ENCODE measurements at places on chromosomes 13 and 19.

- no peak for DNase-seq
Measured at GRCh38 chr19:35226748-35227147, 1.8 kb downstream of the FAM187B start.

GRCh38 chr13:30510091-30510490 is 44.4 kb upstream of the HMGB1 start:
- no peak for DNase-seq

DNA sequence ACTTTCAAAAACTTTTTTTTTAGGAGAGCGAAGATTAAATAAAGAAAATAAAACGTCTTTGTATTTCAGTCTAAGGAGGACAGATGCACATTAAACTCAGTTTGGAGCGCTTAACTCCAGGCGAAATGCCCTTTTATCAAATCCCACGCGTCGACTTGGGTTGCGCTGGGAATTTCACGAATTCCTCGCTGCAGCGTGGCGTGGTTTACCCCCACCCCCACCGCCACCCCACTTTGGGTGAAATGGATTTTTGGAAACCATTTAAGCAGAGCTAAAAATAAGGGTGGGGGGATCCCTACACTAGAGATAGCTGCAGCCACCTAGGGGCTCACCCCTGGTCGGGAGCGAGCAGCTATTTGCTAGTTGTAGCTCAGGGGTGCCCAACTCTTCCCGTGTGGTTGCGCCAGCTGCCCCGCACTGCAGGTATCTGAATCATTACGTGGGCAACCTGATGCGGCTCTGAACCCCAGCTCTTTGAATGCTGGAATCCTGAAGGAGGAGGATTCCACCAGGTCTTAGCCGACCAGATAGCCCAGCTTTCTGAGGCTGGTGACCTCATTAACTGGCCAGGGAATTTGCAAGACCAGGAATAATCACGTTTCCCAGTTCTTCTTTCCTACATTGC is 6.5 kb upstream of the TSHZ3 start:
- DNase-seq: no peak

DNA sequence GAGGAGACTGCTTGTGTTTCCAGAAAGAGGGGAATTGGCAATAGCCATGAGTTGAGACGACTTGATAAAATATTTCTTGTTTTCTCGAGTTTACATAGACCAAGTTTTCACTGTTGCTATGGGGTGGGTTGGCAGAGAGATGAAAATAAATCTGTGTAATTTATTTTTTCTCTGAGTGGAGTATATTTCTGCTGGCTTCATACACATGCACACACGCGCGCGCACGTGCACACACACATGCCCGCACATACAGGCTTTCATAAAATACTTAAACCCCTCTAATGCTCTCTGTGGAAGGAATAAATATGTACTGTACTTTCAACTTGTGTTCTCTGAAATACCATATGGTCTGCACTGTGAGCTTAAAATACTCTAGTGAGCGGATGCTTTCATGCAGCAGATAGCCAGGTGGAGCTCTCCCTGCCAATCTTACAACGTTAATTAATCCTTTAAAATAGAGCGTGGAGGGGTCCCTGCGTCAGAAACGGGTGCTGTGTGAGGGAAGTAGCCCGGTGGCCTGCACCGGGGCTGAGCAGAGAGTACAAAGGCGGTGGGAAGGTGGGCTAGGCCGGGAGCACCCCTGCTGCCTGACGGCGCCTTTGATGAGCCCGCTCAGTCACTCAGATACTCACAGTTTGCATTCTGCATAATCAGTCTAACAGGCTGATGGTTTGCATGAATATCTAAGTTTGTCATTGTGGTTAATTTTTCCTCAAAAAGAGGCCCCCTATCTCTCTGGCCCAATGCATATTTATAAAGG is 44.1 kb downstream of the CCNE1 start:
- DNase-seq: no peak

GRCh38 chr13:94061301-94061700 is 418.2 kb downstream of the DCT start:
- DNase-seq: no peak

- no peak for DNase-seq
Measured at GRCh38 chr13:35712907-35713761, 236.6 kb upstream of the MAB21L1 start.

GRCh38 chr13:84296401-84296800 is 414.1 kb upstream of the SLITRK1 start:
- no peak for DNase-seq

DNA sequence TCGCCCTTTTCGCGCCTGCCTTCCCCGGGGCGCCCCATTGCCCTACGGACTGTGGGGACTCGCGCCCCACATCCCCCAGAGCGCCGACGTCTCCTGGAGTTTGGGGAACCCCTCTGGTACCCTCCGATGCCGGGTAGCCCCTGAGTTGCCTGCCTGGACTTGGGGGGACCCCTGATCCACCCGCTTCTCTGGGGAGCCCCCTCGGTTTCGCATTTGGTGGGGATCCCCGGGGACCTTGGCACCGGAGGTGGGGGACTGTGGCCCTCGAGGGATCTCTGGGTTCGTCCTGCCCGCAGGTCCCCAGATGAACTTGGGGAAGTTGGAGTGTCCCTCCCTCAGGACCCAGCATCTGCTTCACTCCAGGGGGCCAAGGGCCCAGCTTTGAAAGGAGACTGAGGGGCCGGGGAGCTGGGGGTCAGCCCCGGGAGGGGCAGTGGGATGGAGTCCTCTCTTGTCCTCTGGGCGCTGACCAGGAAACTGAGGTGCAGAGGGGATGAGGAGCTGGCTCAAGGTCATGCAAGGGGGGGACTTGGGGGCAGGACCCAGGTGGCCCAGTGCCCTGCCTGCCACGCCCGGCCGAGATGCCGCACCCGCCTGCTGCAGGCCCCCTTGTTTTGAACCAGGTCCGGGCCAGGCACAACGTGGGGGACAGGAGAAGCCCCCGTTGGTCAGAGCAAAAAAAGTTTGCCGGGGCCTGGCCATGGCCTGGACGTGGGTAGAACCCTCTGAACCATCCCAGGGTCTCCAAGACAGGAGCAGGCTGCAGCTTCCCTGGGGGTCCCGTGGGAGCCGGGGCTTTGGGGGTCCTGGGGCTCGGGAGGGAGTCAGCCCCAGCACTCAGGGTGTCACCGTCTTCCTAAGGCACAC is 1.0 kb downstream of the EFNA2 start:
- no peak for DNase-seq

DNA sequence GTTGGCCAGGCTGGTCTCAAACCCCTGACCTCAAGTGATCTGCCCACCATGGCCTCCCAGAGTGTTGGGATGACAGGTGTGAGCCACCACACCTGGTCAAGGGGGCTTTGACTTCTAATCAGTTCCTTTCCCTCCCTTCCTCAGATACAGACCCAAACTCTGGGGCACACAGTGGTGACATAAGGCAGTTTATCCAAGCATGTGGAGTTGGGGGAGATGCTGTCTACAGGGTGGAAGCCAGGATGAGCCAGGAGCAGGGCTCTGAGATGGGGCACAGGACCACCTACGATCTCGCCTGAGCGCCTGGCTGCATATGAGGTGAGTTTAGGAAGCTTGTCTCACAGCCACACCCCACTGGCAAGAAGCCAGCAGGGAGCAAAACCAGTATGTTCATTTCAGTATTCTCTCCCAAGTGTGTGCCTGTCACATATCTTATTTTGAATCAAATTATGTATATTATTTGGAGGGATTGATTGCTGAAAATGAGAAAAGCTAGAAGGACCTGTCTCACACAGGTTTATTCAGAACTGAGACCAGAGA is 67.7 kb downstream of the KCTD15 start:
- no peak for DNase-seq

DNA sequence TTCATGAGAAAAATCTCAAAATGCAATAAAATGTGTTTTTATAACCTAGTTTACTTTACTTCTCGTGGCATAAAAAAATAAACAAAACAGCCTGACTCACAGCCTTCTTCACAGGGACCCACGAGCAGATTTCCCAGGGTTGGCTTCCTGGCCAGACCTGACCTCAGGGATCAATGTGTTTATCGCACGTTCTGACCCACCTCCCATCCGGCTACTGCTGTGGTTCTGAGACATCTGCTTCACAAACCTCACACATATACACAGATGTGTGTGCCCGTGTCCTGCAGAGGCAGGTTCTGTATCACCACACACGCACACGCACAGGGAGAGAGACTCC is 118.3 kb downstream of the COL4A2 start:
- no peak for DNase-seq

GRCh38 chr13:80037505-80037888 is 303.4 kb downstream of the SPRY2 start:
- no peak for DNase-seq

GRCh38 chr13:83340170-83340569 is 542.1 kb downstream of the SLITRK1 start:
- DNase-seq: no peak

- no peak for DNase-seq
Measured at GRCh38 chr19:39356647-39357046, 14.4 kb downstream of the SAMD4B start.

- DNase-seq: no peak
Measured at GRCh38 chr19:50419580-50420035, 870 bp downstream of the SPIB start.

DNA sequence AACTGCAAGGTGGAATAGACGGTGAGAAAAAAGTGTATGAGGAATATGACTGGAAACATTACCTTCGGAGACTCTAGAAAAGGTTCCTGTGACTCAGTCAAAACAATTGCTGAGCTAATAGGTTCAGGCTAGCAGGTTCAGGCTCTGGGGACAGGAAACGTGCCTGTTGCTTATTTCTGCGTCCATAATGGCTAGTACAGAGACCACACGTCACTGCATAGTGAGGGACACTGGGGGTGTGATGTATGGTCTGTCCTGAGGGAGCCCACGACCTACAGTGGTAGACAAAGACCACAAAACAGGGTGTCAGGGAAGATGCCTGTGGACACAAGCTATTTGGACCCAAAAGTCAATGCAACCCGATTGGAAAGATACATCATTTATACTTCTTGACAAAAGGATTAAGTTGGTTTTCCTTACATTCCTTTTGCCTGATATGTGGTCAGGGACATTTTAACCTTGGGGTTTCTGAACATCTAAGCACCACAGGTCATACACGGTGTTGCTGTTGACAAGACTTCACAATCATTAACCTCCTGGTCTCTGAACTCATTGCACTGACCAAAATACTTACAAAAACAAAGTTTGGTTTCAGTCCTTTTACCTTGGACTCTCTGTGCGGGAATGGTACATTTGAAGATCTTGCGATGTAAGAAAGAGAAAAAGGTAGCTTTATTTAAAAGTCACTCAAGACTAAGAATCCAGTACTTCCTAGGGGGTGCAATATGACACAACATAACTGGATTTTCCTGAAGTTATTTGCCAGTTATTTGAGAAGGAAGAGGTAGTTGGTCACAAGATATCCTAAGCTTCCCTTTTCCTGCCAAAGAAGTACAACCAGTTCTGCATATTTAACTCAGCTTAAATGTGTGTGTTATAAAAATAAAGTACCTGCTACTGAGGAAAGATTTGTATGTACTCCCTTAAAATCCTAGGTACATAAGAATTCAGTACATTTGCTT is 20.0 kb downstream of the CRYL1 start:
- no peak for DNase-seq

- DNase-seq: no peak
Measured at GRCh38 chr13:98055623-98056022, 87.3 kb upstream of the FARP1 start.

- DNase-seq: no peak
Measured at GRCh38 chr13:71797517-71797916, 69.5 kb downstream of the DACH1 start.

- DNase-seq: peak; percentile 90
Measured at GRCh38 chr19:44748426-44749254, at the start of gene BCL3. BCL3 (plus strand) TSS chr19:44748708; CDS start chr19:44748791, 83 bp downstream.

DNA sequence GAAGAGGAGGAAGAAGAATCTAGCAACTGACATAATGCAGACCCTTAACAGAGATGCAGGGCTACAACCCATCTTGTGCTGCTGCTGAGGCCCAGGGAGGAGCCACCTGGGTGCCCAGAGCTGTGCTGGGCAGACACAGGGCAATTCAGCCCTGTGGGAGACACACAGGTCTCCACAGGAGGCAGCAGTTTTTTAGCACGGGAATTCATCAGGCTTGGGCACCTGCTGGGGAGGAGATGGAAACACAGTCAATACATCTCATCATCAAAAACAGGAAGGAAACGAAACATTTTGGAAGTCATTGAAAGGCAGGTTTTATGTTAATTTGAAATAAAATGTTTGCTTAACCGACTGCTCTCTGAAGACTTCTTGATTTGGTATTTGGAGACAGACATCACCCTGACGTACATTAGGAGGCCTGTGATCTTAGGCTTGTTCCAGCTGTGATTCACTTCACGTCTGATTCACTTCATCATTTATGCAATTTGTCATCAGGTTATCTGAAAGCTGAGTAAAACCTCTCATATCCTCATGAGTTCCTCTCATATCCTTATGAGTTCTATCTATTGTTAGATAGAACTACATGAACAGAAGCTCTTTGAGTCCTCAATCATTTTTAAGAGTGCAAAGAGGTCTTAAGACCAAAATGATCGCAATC is 77.4 kb downstream of the CYSLTR2 start:
- DNase-seq: no peak

DNA sequence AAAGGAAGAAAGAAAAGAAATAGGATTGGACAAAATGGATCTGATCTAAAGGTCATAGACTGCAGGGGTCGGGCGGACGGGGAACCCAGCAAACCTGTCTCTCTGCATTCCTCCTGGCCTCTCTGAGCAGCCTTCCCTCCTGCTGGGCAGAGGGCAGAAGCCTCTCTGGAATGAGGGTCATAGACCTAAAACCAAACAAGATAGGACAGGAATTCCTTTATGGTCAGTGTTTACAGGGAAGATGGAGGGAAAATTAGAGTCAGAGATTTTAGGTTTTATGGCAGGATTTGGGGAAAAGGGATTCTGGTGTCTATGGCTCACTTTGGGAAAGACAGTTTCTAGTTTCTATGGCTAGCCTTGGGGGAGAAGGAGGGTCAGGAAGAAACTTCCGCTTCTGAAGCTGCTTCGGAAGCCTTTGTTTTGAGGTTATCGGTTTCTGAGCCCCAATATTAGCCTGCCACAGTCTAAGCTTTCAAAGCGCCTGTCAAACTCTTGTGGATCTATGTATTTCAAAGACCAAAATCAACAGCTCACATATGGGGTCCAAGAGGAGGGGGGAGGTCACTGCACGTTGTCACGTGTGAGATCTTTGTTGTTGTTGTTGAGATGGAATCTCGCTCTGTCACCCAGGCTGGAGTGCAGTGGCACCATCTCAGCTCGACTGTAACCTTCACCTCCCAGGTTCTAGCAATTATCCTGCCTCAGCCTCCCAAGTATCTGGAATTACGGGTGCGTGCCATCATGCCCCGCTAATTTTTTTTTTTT is 18.9 kb upstream of the DPRX start:
- no peak for DNase-seq

GRCh38 chr13:94033830-94034642 is 445.4 kb downstream of the DCT start:
- DNase-seq: no peak

DNA sequence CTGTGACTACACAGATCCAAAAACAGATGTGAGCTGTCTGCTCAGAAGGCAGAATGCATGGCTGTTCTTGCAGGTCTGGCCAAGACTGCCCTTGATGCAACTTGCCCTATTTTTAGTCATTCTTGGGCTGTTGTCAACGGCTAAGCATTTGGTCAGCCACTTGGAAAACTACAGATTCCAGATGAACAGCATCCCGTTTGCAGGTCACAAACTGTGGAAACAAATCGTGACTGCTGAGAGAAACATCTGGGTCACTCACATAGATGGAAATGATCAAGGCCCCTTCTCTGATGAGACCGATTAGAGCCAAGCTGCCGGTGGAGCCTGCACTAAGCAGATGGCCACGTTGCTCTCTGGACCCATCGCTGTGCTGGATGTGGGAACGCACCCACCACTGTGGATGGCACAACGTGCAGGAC is 15.4 kb upstream of the METTL21C start:
- no peak for DNase-seq

All from CD4-positive, alpha-beta T cell treated with Interferon alpha-2 for 1 hour (primary cell).